ENCODE measurements at places on chromosomes 5 and 9.

DNA sequence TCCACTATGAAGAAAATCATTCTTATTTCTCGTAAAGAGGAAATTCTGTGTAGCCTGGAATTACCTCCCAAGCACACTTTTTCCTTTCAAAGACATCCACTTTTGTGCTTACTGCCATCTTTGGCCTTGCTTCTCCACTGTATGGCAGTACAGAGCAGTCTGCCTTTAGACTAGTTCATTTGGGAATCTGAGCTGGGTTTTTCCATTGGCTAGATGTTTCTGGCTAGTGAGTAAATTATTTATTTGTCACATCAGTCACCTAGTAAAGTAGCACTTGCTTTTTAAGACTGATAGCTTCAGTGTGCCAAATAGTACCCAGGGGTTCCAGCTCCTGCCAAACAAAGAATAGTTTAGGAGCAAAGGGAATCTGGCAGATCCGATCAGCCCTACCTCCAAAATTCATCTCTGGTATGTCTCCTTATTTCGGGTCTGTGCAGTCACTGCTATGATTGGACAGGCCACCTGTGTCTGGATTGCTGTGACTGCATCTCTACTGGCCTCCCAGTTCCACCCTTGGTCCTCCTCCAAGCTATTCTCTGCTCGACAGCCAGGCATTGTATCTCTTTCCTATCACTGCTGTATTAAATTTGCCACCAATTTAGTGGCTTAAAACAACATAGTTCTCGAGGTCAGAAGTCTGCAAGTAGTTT is 97.6 kb downstream of the NUDT12 start:
- no peak for DNase-seq

- no peak for DNase-seq
These were observed 222.8 kb upstream of the KLF4 start for GRCh38 chr9:107712390-107712789.

GRCh38 chr5:122258840-122259239 is 53.2 kb upstream of the SNCAIP start:
- DNase-seq = no peak

GRCh38 chr9:130421154-130421801 is 23.5 kb upstream of the ASS1 start:
- DNase-seq = no peak

- DNase-seq = no peak
These were observed 788.9 kb upstream of the GRAMD2B start for GRCh38 chr5:125634216-125634835.
